ENCODE measurements at places on chromosomes 11 and 22.

DNA sequence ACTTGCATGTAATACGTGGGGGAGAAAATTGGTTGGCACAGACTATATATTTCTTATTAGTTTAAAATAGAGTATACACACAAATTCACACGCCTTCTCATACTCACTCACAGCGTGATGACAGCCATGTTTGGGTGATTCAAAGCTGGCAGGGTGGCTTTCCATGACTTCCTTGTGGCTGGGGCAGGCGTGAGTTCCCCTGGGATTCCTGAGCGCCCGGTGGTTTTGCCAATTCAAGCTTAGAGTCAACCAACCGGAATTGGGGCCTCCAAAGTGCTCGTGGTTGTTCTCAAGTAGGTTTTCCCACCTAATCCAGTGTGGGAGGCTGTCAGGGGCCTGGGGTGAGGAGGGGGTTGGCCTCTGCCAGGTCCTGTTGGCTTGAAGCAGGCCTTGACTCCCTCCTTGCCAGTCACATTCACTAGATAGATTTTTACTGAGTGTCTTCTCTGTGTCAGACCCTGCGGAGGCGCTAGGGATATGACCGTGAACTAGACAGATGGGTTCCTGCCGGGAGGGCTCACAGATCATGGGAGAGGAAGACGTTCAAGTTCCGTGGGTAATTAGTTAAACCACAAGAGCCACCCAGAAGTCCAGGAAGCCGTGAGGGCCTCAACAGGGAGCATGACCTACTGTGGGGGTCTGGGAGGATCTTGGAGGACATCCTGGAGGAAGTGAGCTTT, 11.5 kb downstream of the PKNOX2 start:
- no peak for DNase-seq

DNA sequence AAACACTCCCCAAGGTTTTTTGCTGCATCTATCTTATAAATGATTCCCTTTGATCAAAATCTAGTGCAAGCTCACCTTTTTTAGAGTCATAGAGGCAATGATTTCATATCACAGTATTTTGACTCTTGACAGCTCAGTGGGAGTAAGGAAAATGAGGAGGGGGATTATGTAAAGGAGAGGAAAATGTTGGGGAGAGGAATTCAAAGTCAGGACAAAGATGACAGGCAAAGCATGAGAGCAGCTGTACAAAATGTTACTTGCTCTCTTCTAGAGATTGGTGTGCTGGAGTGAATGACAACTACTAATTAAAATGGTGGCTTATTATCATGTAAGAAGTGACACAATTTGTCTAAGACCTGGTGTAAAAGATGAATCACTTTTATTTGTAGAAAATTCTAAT, 644.6 kb upstream of the CHORDC1 start:
- DNase-seq, result no peak

- DNase-seq, result no peak
These were observed 44.7 kb downstream of the MICAL2 start for GRCh38 chr11:12154871-12155668.

DNA sequence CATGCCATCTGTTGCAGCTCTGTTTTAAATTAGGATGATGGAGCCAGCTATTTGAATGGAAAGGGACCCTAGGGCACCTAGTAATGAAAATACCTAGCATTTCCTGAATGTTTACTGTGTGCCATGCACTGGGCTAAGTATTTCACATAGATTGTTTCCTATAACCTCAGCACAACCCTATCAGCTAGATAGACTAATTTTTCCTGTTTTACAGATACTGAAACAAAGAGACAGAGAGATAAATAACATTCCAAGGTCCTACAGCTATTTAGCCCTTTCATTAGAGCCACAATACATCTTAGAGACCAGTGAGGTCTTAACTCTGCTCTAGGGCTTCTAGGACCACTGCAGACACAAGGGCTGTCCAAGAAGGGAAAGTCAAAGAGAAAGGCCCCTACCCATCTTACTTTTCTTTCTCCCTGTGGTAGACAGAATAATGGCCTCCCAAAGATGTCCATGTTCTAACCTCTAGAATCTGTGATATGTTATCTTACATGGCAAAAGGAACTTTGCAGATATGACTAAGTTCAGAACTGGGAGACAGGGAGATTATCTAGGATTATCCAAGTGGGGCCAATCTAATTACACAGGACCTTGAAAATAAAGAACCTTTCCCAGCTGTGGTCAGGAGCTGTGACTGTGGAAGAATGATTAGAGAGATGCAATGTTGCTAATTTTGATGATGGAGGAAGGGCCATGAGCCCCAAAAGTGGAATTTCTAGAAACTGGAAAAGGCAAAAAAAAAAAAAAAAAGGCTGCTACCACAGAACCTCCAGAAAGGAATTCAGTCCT, 157.0 kb downstream of the CCDC34 start:
- DNase-seq, result no peak

DNA sequence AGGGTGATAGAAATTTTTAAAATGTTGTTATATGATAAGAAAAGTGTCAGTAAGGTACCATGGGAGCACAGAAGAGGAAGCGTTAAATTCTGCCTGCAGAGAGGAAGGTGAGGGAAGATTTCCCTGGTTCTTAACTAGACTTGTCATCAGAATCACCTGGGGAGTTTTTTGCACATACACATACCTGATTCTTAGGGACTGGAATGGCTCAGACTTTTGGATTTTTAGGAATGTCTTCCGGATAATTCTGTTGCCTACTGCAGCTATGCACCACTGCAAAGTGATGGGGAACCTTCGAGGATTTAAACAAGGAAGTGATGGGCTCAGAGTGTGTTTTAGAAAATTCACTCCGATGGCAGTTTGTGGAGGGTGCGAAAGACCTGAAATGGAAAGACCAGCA, 21.9 kb downstream of the STX3 start:
- no peak for DNase-seq

DNA sequence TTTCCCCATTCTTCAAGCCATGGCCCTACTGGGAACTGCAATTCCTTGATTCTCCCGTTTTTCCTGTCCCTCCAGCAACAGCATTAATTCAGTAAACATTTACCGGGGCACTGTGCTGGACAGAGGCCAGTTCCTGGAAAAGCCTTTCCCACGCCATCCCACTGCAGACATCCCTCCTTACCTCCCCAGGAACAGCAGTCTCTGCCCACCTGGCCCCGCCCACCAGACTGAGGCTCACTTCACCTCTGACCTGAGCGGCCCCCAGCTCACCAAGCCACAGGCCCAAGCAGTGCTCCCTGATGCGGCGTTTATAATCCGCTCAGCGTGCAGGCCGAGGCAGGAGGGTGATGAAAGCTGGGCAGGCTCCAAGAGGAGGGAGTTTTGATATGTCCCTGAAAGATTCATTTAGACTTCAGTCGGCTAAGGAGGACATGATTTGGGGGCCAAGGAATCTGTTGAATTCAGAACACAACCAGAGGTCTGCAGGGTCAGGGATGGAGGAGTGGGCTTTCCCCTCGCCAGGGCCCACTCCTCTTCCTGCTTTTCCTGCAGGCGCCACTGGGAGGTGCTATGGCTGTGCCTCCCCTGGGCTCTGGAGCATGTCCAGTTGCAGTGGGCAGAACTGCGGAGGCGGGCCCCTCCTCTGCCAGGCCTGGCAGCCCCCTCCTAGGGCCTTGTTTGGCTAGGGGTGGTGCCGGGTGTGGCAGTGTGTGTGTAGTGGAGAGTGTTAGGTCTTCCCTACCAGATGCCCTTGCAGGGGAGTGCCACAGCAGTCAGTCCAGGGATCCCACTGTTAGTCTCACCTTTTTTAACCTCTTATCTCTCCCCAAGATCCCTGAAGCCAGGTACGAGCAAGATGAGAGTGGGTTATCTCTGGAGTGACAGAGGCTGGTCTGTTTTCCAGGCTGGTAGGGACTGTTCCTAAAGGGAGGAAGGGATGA, 1.4 kb upstream of the TAGLN start:
- no peak for DNase-seq

DNA sequence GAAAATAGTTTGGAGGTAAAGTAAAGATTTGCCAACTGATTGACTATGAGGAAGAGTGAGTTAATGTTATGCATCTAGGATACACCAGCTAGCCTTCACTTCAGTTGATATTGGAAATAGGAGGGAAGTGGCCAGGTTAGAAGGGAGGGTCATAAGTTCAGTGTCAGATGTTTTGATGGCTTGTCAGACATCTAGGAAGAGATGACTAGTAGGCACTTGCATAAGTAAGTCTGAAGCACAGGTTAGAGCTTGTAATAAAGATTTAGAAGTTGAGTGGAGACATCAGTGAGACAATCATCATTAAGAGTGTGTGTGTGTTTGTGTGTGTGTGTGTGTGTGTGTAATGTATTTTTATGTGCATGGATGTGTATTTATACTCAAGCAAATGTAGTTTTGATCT, 146.1 kb downstream of the OR4C45 start:
- DNase-seq, result no peak

DNA sequence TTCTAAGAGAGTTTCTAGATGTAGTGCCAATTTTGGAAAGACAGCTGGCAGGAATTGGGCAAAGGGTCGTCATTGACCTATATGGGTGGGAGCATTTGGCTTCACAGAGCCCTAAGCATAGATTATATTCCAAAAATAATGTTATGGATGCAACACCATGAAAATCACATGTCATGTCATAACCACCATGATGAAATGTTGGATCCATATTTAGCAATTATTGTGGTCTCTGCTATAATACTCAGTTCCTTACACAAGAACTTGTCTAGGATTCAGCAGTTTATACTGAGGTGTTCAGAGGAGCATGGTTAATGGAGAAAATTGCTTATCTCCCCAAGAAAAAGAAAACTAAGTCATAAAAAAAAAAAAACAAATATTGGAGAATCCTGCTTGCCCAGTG, 31.6 kb downstream of the NTM start:
- no peak for DNase-seq

DNA sequence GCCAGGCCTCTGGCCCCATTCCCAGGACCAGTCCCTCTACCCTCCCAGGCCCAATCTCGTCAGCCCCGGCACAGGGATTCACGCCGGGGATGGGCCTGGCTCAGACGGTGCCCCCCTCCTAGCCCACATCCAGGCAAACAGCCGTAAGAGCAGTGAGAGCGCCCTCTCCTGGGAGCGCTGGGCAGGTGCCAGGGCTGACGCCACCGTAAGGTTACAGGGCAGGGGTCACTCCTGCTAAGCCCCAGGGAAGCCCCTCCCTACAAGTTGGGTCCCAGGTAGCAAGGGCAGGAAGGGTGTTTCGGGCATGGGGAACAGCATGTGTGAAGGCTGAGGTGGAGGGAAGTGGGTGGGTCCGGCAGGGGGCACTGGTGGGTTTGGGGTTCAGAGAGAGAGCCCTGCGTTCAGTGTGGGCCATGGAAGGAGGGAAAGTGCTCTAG, 19.2 kb upstream of the PPARA start:
- no peak for DNase-seq

- no peak for DNase-seq
These were observed 6.0 kb upstream of the TRIM34 start for GRCh38 chr11:5618807-5619206.

DNA sequence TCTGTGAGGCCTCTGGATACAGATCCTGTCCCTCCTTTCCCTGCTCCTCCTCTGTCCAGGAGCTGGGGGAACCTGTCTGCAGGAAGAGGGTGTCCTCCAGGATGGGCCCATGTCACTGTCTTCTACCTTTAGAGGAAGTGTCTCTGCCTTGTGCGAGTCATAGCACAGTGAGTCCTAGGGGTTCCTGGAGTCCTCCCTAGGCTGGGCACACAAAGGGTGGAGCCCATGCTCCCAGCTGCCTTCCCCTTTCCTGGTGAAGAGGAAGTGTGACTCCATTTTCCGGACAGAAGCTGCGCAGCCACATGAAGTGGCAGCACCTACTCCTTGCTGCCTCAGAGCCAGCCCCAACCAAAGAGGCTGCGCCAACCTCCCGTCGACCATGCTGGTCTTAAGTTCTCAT, 112.2 kb downstream of the CTTN start:
- DNase-seq, result no peak

DNA sequence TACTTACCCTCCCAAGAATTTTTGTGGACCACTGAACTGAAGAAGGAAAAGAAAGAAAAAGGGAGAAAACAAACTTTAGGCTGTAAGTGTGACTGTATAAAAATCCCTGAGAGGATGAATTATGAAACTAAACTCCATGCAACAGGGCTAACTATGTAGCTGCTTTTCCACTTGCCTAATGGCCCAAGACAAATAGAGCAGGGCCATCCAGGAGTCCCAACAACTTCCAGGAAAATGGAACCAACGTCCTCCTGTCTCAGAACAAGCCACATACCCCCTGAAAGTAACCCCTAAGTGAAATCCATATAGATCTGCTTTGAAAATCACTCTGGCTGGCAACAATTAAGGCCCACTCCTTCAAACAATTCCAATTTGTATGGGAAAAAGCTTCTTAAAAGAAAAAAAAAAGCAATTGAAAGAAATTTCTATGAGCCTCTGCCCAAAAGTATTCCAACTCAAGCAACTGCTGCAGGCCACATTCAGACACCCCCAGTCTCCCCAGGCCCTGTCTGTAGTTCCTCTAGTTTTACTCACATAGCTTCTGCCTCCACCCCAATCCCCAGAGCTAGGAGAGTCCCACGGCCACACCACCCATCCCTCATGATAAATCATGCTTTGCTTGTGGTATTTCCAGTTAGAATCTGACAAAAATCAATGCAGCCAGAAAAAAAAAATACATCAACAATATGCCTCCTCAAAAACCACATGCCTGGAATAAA, 12.7 kb downstream of the RBFOX2 start:
- no peak for DNase-seq

GRCh38 chr11:118148856-118149255, 3.8 kb downstream of the SCN4B start:
- no peak for DNase-seq

DNA sequence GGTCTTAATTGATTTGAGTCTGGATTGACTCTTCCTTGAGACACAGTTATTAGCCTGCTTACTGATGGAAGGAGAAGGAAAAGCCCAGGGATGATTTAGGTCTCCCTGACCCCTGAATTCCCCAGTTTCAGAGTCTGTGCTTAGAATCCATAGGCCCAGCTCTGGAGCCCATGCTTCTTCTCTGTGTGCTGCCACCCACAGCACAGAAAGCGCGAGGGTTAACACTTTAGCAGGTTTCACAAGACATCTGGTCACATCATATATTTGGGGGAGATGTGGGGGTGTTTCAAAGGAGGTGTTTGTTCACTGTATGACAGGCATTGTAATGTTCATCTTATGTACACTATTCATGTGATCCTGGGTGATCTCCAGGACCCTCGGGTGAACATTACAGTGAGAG, 107.0 kb downstream of the PPP6R3 start:
- no peak for DNase-seq

DNA sequence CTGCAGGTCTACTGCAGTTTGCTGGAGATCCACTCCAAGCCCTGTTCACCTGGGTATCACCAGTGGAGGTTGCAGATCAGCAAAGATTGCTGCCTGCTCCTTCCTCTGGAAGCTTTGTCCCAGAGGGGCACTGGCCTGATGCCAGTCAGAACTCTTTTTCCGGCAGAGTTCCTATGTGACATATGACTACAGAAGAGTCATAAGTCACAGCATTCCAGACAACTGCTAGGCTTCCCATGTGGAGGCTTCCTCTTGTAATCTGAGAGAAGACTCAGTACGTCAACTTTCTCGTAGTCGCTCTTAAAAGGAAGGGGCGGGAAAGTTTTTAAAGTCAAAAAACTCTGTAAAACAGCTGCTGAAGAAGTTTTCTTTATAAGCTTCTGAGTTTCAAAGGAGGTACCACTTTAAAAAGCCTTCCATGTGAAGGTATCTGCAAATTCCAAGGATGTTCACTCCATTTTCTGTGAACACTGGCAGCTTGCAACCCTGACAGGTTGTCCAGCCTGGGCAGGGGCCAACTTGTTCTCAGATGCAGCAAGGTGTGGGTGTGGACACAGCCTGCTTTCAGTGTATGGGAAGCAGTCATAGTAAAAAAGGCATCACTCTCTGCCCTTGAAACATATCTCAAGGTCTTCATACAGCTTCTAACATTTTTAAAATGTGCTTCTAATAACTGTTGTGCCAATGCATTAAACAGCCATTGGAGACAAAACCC, 97.8 kb downstream of the ME3 start:
- no peak for DNase-seq

- DNase-seq, result no peak
These were observed 31.6 kb downstream of the SBF1 start for GRCh38 chr22:50443197-50443596.

All from CD4-positive, alpha-beta T cell treated with Interleukin-2 at 100 ng/mL for 4 hours (primary cell).